Suppressor macrophage (primary cell): ENCODE measurements at places on chromosomes 6 and 20.
A peak's percentile ranks its signal among the peaks of the same experiment; 100 is the strongest.

DNA sequence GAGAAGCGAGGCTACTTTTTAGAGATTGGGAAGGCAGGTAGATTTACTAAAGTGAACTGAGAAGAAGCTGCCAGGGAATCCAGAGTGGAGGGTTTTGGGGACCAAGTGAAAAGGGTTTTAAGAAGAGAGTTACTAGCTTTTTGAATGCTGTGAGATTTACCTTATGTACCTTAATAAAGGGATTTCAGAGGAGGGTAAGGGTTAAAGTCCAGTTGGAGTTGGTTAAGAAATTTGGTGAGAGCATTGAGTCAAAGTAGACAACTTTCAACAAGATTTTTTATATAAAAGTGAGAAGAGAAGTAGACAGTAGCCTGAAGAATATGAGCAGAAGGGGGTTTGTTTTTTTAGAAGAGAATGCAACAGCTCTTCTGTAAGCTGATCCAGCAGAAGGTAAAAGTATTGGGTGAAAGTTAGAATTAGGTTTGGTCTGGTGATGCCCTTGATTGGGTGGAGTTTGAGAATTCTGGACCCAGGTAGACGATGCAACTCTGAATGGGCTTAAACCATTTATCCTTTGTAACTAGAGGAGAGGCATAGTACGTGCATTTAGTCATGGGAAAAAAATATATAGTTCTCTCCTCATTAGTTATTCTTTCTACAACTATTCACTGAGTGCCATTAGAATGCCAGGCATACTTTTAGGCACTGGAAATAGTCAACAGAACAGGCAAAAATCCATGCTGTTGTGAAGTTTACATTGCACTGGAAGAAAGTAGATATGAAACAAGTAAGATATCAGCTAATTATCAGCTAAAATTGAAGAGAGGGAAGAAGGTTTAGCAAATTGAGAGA is 44.8 kb downstream of the ATRN start:
- DNase-seq, result no peak

DNA sequence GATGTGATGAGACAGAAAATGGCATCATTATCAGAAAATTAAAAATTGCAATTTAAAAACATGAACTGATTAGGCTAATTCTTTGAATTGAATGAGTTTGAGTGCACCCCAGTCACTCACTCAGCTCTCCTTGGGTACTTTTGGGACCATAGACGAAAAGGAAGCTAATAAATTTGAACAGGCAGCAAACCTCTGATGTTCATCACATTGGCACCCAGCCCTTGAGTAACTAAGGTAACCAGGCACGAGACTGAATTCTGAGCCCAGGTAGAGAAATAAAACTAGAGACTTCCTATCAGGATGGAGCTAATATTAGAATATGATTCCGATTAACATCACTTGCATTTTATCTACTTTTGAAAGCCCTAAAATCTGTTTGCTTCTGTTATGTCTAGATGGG is 80.9 kb upstream of the ISM1 start:
- DNase-seq, result no peak

DNA sequence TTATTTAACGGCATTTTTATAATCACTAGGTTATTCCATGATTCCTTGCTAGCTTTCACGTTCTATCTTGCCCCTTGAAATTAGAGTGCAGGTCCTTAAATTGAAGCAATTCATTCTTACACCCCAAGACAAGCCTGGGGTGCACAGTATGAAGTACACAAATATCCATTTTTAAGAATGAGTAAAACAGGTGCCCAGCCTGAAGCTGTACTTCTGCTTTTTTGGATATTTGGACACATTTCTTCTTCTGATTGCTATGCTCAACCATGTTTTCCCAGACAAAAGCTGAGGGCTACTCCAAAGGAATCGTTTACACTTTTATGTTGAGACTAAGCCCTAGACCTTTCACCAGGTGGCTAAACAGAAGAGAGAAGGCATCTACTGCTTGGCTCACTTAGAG is 7.9 kb upstream of the TAGAP start:
- no peak for DNase-seq

GRCh38 chr6:137749696-137750211 is 117.3 kb upstream of the TNFAIP3 start:
- DNase-seq, result peak; percentile 39

DNA sequence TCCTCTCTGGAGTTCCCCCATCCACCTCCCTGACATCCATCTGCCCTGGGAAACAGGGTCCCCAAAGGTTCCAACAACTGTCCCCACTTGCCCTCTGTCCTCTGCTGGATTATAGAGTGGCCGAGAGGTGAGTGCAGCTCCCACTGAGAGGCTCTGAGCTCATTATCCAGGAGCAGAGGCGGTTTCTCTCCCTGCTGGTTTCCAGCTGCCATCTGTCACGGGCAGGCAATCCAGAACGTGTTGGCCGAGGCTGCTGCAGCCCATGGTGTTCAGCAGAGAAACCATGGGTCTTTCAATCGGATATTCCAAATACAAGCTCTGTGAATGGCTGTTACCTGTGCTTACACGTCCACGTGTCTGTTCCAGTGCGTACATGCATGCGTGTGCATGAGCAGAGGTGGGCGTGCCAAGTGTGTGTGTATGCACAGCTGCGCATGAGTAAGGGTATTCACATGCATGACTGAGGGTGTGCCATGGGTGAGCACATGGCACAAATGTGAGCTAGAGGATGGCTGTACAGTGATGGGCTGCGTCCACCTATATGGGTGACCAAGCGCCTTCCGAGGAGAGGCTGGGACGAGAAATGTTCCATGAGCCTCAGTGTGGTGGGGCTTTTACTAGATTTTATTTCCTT is 183.7 kb upstream of the PMEPA1 start:
- no peak for DNase-seq
